ENCODE measurements at places on chromosomes 5 and 9. TPM values are rescaled to one million over a fixed set of nuclear protein-coding genes. Genes with fewer than 3 reads are reported as not detected.

SLC6A19 gene
- total RNA-seq: 5.2 TPM

PCDHGA11 gene
- 1.8 TPM for total RNA-seq

KIF24 gene
- 1.8 TPM for total RNA-seq

ADAMTSL1 gene
- total RNA-seq: 18.2 TPM

AFAP1L1 gene
- 1.3 TPM for total RNA-seq

DNAI1 gene
- total RNA-seq: not detected

LTC4S gene
- total RNA-seq: 0.72 TPM

TMEM215 gene
- total RNA-seq: 0.43 TPM

GLDC gene
- 18.4 TPM for total RNA-seq

PCDHB2 gene
- total RNA-seq: 23.0 TPM

TOR1A gene
- total RNA-seq: 44.8 TPM

ZNF484 gene
- 10.3 TPM for total RNA-seq

DPYSL3 gene
- total RNA-seq: 70.4 TPM

SOX30 gene
- total RNA-seq: not detected

SLC25A2 gene
- total RNA-seq: 1.7 TPM

ENDOG gene
- total RNA-seq: 22.5 TPM

NDOR1 gene
- total RNA-seq: 7.8 TPM

- DNase-seq: no peak
Measured at GRCh38 chr5:24389968-24390367, 254.8 kb downstream of the CDH10 start.

GRCh38 chr9:105148328-105149006 is 96.0 kb upstream of the SLC44A1 start:
- no peak for DNase-seq

DNA sequence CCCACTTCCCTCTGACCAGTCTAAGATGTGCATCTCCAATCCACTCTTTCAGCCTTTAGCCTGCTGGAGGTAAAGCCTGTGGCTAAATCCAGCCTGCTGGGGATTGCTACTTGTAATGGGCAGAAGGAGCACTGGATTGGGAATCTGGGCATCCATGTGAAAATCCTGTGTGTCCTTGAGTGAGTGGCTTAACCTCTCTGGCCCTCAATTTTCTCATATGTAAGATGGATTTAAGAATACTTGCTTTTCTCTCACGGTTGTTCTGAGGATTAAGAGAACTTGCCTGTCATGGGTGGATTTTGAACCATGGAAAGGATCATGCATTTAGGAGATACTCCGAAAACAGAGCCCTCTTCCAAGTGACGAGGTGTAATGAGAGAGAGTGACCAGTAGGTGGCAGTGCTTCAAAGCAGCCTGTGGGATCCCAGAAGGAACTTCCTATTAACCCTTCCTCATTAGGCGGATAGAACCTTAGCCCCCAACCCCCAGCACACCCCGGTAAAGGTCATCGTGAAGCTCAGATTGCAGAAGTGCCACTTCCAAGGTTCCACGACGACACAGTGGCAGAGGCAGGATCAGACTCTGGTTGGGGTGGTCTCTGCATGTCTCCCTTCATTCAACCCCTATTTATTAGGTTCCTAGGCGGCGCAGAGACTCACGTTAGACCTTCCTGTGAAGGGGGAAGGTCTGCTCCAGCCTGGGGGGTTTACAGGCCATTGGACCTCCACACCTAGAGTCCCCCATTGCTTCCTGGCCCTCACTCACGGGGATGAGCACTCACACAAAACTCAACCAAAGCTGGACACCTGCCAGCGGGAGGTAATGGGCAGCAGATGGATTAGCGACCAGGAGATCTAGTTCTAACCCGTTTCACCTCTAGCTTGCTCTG is 68.7 kb upstream of the ZNF618 start:
- DNase-seq: peak; percentile 48

- DNase-seq: no peak
Measured at GRCh38 chr5:154514331-154514730, 36.3 kb upstream of the HAND1 start.

GRCh38 chr5:112732131-112732530 is 5.6 kb upstream of the APC start:
- no peak for DNase-seq

DNA sequence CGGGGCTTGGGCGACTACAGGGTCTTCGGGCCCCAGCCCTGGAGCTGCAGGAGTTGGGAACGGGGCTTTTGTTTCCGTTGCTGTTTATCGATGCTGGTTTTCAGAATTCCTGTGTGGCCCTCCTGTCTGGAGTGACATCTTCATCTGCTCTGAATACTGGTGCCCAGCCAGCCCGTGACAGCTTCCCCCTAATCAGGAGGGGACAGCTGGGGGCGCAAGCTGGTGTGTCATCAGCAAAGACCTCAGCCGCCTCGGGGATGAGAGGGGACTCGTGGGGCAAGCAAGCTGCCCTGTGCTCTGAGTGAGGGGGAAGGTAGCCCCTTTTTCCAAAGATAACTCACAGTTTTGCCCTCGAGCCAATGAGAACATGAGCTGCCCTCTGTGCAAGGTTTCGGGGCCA is 110.7 kb downstream of the RXRA start:
- no peak for DNase-seq

GRCh38 chr9:91958174-91958573 is 8.1 kb upstream of the ROR2 start:
- no peak for DNase-seq

- no peak for DNase-seq
Measured at GRCh38 chr5:151204051-151204450, 19.8 kb downstream of the CCDC69 start.

DNA sequence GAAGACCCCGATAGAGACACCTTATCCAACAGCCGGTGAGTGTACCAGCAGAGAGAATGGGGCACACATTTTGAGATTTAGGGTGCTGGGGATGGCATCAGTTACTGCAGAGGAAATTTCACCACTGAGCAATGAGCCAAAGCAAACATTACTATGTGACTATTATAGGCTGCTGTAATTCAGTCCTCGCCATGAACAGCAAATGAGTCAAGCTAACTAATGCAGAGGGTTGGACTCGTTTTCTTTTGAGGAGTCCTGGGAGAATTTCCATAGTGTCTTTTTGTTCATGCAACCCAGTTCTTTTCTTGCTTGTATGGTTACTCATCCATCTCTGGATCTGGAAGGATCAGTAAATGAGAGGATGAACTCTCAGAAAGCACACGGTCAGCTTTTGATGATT is 323.8 kb downstream of the PSAT1 start:
- no peak for DNase-seq

DNA sequence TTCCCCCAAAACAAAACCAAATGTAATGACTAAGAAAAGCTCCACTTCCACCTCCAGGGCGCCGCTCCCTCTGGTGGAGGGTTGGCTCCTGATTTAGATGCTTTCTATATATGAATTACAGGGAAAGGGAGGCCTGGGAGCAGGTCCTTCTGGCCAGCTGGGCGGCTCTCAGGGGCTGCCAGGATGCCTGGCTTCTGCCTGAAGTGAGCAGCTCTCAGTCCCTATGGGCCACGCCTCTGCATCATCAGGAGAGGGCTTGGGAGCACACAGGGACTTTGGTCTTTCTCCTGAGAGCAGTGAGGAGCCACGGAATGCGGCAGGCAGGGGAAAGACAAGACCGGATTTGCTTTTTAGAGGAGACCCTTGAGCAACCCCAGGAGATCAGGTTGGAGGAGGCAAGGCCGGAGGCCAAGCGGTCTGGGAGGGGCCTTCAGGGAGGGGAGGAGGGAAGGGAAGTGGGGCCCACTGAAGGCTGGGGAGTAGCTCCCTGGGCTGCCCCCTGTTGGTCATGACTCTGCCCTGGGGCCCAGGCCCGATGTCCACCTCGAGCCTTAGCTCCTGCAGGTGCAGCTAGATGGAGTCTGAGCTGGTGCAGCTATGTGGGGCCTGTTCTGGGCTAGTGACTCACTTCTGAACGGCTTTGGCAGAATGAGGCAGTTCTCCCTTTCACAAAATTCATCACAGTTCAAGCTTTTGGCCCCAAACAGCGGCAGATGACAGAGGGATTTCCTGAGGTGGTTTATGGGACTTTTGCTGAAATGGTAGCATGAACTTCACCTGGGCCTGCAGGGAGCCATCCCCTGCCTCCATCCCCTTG is 11.3 kb upstream of the GRHPR start:
- DNase-seq: no peak

DNA sequence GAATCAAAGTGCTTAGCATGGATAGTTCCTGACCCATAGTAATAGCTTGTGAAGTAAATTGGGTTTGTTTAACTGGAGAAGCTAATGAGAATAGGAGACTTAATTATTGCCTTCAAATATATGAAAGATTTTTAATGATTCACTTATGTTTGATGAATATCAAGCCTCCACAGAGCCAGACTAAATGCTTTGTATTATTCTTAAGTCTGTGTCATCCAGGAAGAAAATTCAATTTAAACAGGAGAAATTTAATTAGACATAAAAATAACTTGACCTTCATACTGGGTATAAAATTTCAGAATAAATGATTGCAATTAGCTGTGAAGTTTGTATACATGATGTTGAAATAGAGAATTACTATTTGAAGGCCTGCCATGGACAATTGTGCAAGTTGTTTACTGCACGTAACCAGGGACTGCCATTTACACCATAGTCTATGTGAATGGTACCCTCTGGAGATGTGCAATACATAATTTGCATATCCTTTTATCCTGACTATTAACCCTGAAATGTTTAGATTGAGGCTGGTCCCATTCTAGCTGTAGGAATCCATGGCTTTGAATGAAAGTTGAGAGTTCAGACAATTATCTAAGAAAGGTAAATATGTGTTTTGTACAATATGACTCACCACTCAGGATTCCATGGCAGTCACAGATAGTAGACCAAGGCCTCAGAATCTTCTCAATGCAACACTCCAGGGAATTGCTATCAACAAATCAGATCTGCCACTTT is 133.5 kb upstream of the IL12B start:
- peak; percentile 39 for DNase-seq

- no peak for DNase-seq
Measured at GRCh38 chr5:174825587-174825986, 101.2 kb downstream of the MSX2 start.

GRCh38 chr5:86143837-86144236 is 473.9 kb upstream of the COX7C start:
- DNase-seq: no peak

- peak; percentile 20 for DNase-seq
Measured at GRCh38 chr5:149497357-149497756, 53.9 kb downstream of the CSNK1A1 start.

DNA sequence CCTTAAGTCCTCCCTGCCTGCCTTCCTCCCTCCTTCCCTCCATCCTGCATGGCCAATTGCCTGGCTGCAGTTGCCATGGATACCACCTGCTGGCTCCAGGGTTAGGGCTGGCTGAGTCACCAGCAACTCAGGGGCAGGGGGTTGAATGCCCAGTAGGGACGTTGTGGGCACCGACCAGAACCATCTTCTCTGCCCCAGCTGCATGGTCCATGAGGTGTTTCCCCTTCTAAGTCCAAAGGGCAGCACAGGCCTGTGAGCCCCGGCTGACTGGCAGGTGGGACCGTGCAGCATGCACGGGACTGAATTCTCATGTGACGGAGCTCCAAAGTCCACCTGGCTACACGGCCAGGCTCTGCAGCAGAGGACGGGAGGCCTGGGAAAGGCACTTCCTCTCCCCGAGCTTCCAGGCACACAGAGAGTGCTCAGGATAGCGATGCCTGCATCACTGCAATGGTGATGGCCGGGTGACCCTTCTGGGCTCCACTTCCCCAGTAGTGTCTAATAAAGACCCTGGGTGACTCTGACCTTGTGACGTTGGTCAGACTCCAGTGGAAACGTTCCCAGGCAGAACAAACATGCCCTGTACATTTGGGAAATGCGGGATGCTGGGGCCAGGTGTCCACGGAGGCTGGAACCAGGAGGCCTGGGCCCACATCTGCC is 5.7 kb downstream of the ASS1 start:
- DNase-seq: peak; percentile 90

- DNase-seq: peak; percentile 56
Measured at GRCh38 chr5:32217886-32218396, 43.8 kb upstream of the GOLPH3 start.

DNA sequence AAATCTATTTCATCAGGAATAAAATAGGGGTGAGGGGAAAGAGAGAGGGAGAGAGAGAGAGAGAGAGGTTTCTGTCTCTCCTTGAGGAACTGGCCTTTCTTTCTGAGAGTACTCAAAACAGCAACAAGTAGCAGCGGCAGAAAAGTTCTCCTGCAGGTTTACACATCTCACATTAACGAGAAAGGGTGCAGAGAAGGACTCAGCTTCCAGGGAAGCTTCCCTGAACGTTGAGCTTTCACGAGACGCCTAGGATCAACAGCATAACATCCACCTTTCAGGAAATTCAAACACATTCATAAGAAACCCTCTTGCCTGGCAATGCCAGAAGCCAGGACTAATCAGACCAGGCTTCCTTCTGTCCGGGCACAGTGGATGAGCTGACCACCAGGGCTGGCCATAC is 162.9 kb downstream of the ZDHHC21 start:
- no peak for DNase-seq

DNA sequence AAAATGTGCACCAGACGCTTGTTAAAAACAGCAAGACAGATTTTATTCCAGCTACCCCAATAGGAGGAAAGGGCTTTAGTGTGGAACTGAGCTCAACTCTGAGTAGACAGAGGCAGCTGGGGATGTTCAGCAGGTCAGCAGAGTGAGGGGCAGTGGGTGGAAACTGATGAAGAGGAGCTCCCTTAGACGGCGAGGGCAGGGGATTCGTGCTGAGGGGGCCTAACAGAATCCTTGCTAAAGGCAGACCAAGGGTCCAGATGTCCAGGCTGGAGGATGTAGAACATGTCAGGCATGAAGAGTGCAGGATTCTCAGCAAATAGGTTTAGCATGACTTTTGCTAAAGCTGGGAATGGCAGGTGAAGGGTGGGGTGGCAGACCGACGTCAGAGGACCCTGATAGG is 71.9 kb upstream of the OLFM1 start:
- no peak for DNase-seq

DNA sequence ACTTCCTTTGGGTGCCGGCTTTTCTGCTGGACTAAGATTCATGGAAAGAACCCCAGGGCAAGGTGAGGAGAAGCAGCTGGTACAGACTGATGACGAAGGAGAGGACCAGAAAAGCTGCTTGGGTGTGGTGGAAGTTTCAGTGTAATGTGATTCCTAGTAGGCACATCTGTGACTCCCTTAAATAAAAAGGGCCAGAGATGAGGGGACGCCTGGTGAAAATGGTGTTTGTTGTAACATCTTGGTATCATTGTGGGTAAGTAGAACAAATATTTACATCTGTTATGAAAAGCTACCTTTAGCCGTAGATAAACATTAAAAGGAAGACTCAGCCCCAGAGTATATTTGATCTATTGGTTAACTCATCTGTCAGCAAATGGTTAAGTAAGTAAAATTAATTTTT is 33.8 kb downstream of the OTULINL start:
- no peak for DNase-seq
